Vagina (tissue), 2 donors: ENCODE measurements at places on chromosomes 4 and X.

DNA sequence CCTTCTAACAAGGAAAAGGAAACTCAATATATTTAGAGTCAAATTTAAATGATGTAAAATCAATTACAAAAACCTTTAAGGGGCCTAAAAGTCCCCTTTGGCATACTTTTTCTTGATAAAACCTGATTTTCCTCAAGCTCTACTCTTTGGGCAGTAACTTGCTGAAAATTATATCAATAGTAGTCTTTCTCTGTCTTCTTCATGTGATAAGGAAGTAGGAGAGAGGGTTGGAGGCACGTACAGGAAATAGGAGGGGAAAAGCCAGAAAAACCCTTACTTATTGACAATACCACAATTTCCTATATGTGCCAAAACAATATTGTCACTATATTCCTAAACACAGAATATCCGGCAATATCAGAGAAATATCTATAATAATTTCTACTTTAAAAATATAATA is 9.6 kb downstream of the RHOH start:
- no peak for DNase-seq

DNA sequence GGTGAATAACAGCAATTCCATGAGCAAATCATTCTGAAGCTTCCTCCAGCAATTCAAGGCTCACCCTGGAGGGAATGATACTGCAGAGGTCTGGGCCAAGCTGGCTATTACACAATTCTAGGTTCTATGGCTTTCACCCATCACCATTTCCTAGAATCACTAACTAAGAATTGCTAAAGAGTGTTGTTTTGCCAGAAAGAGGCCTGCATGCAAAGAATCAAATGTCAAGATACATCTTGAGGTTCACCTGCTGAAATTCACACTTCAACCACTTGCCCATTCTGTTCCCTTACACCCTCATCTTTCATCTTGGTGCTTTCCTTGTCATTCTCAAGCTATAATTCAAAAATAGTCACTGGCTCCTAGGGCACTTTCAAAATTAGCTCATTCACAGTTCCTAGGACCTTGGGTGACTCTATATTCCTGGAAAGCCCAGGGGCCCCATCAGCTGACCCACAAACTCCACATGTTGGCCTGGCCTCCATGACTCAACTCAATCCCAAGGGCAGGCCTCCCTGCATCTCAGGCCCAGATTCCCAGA is 7.0 kb downstream of the APBB2 start:
- DNase-seq: no peak

- no peak for DNase-seq
Measured at GRCh38 chr4:26877406-26877805, 16.8 kb downstream of the STIM2 start.

- DNase-seq: no peak
Measured at GRCh38 chr4:173367285-173367684, 3.5 kb upstream of the SAP30 start.

DNA sequence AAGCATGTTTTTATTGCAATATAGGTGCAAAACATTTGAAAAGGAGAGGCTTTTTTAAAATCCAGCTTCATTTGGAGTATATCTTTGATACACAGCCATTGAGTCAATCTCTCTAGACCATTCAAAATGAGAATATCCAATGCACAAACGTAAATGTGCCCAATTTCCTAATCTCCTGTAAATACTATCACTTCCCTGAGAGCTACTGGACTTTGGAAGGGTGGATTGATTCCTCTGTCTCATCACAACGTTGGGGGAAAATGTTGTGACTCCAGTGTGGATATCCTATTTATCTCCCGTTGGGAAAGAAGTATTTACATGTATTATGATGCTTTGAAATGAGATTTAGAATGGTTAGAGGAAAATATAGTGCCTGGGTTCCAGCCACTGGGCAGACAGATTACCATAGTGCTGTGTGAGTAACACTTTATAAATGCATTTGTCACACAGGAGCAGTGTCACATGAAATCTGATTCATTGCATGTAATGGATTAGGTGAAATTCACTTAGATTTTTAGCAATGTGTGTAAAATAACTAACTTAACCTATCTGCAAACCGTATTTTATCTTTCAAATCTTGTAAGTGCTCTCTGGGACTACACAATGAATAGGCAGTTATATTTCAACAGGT is 64.4 kb upstream of the VCX3A start:
- no peak for DNase-seq

GRCh38 chrX:116239944-116240840 is 69.6 kb downstream of the AGTR2 start:
- DNase-seq: no peak

- no peak for DNase-seq
Measured at GRCh38 chr4:56051710-56052075, 102.9 kb downstream of the CEP135 start.

GRCh38 chr4:140777386-140777785 is 21.2 kb upstream of the TBC1D9 start:
- no peak for DNase-seq

DNA sequence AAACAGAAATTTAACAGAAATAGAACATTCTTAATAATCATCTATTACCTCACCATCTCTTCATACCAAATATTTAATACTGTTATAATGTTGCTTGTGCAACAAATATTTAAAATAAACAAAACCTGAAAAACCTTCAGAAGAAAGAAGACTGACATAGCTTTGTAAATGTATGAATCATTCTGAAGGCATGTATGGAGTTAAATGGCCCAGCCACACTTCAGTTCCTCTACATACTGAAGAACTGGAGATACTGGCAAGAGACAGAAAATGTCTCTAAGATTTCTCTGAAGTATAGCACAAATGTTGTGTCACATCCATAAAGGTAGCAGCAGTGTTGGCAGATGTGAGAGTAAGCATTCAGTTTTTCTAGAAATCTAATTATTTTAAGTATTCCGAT is 275.3 kb upstream of the FGF13 start:
- no peak for DNase-seq

- no peak for DNase-seq
Measured at GRCh38 chr4:84497504-84498202, 1.4 kb downstream of the NKX6-1 start.

GRCh38 chrX:40095583-40096394 is 2.0 kb downstream of the BCOR start:
- DNase-seq: no peak

GRCh38 chr4:107083-107443 is 17.2 kb upstream of the ZNF718 start:
- DNase-seq: no peak

DNA sequence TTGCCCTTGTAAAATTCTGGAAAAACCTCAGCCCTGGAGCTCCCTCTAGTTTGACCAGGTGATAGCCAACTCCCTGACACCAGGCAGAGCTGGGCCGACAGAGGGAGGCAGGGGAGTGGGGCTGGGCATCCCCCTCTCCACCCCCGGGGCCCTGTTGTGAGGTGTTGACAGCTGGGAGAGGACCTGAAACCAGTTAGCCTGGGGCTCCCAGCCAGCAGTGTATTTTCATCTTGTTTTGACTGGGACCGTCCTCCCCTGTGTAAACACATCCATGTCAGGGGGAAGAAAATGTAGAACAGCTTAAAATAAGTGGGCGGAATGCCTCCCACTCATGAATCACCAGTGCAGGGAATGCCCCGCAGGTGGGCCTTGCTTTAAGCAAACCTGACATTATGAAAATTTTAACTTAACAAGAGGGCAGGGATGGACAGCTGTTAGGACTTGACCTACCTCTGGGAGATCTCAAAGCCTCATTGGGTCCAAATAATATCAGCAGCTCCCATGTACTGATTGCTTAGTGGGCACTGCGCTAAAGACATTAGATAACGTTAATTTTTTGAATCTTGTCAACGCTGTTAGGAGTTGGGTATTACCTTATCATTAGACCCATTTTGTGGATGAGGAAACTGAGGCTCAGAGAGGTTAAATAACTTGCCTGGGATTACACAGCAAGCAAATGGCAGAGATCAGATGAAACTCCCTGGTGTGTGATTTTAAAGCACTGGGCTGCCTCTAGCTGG is 45.9 kb downstream of the TSC22D3 start:
- DNase-seq: no peak

GRCh38 chrX:133353233-133353632 is 62.1 kb downstream of the GPC4 start:
- DNase-seq: no peak

GRCh38 chrX:1506916-1507315 is 30.1 kb downstream of the P2RY8 start:
- DNase-seq: no peak

DNA sequence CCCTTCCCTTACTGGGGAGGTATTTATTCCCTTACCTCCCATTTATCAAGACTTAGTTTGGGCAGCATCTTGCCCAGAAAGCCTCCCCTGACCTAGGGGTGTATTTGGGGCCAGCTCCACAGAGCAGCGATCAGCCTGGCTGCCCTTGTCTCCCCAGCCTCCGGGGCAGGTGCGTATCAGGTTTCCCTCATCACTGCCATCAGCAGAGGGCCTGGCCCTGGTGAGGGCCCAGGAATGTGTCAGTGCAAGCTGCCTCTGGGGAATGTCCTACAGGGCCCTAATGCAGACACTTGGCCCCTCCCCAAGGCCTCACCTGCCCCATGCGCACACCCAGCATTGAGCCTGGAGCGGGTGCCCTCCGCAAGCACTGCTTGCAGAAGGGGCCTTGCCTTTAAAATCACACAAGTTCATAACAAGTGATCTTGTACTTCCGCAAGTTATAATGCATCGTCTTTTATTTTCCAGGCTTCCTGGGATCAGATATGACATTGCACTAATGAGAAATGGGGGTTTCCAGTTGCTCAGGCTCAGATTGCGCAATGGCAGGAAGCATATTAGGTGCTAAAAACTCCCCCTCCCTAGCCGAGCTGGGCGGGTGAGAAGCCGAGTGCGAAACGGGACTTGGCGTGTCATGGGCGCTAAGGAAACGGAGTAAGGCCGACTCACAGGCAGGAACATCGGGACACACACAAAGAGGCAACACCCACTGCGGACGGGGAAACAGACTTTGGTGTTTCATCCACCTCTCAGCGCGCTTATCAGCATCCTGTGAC is 25.4 kb upstream of the AFAP1 start:
- DNase-seq: no peak

DNA sequence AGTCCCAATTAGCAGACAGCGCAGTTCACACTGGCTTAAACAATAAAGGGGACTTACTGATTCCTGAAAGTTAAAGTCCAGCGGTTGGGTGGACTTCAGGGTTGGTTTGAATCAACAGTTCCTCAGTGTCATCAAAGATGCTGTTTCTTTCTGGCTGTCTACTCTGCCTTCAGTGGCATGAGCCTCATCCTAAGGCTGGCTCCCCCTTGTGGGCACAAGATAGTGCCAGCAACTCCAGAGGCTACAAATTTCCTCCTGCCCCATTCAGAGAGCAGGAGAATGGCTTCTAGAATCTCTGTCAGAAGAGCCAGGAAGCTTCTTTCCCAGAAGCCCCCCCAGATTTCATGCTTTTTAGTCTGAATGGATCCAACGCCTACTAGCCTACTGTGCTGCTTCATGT is 82.4 kb upstream of the MTM1 start:
- DNase-seq: no peak

DNA sequence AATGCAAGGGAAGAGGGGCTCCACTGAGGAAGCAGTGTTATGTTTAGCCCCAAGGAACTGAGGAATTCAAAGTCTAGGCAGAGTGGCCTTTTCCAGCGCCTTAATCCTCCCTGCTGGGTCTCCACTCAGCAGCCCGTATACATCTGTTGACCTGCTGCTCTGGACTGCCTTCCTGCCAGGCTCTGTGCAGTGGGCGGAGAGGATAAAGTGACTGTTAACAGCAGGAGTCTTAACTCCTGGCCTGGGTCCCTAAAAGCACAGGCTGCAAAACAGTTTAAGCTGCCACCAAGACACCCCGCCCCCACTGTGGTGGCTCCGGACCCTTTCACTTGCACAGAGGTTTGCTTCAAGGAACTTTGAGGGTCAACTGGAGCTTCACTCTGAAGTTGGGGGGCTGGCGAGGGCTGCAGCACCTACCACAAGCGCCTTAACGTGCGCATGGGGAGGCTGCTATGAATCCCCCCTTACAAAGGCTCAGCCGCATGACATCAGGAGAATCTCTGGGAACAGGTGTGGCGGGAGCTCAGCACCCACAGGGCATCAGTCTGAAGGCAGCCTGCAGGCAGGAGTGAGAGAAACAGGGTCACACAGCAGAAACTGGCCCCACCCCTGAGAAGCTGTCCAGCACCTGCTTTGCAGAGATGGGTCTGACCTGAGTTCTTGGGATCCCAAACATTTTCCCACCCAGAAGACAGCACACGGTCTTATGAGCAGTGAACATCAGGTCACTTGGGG is 358.2 kb upstream of the GATB start:
- peak; percentile 80 for DNase-seq

- DNase-seq: no peak
Measured at GRCh38 chrX:137032841-137033773, 688 bp downstream of the GPR101 start.

GRCh38 chrX:112734290-112734689 is 54.6 kb upstream of the LHFPL1 start:
- DNase-seq: no peak

- DNase-seq: no peak
Measured at GRCh38 chr4:114072781-114073180, 93.3 kb upstream of the ARSJ start.

DNA sequence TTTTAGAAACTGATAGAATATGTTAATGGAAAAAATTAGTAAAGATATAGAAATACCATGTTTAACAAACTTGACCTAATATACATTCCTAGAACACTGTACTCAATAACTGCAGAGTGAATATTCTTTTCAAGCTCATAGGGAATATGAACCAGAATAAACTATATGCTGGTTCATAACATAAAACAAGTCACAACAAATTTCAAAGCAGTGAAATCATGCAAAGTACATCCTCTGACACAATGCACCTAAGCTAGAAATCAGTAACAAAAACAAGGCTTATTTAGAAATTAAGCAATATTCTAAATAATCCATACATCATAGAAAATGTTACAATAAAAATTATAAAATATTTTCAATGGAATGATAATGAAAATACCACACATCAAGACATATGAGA is 9.2 kb upstream of the SEPSECS start:
- DNase-seq: no peak

- DNase-seq: no peak
Measured at GRCh38 chrX:10769195-10769594, 148.8 kb upstream of the MID1 start.

DNA sequence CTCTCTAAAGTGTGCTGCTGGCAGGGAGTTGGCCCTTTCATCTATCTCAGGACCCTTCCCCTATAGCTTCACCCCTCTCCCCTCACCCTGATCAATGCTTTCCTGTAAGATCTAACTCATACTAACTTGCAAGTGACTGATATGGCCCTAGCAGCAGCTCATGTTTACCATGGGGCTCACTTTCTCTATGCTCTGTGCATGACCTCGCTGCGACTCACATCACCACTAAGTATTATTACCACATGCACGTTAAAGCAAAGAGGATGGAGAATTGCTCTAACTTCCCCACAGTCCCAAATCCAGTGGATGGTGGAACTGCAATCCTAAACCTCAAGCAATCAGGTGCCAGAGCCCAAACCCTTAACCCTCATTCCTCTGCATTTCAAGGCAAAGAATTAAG is 626.6 kb downstream of the MID1IP1 start:
- no peak for DNase-seq

GRCh38 chr4:52659722-52660261 is 691 bp upstream of the USP46 start:
- peak; percentile 94 for DNase-seq

DNA sequence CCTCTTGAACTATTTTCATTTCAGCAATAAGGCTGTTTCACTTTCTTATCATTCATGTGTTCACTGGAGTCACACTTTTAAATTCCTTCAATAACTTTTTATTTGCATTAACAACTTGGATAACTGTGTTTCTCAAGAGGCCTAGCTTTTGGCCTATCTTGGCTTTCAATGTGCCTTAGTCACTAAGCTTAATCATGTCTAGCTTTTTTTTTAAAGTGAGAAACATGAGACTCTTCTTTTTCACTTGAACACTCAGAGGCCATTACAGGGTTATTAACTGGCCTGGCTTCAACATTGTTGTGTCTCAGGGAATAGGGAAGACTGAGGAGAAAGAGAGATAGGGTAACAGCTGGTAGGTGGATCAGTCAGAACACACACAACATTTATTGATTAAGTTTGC is 64.0 kb upstream of the VCX2 start:
- no peak for DNase-seq
